Activated T-helper 17 cell treated with anti-CD3 and anti-CD28 coated beads, Interleukin-2, amount 50 U/mL, for 72 hours (primary cell): ENCODE measurements at places on chromosomes 6 and 20. TPM values are rescaled to one million over a fixed set of nuclear protein-coding genes. Genes with fewer than 3 reads are reported as not detected.
A peak's percentile ranks its signal among the peaks of the same experiment; 100 is the strongest.

GRCh38 chr20:38113401-38114325 is 51.4 kb downstream of the TGM2 start:
- H3K27me3 ChIP-seq: no peaks in the 10 kb centered on the region
- no peaks in the 10 kb centered on the region for H3K36me3 ChIP-seq
- H3K27ac ChIP-seq: no peak overlapping the region
- H3K4me1 ChIP-seq: no peaks in the 10 kb centered on the region
- no peak for ATAC-seq

- no peak for ATAC-seq
- no peak overlapping the region for H3K4me3 ChIP-seq
- H3K27me3 ChIP-seq: peaks cover 10% of the 10 kb centered on the region
- no peaks in the 10 kb centered on the region for H3K36me3 ChIP-seq
- no peak overlapping the region for H3K27ac ChIP-seq
Observed at GRCh38 chr6:105746130-105746505, 340.0 kb upstream of the PRDM1 start.

Gene DPPA5
- total RNA-seq: not detected

Gene SYCP2
- total RNA-seq: 2.5 TPM

DNA sequence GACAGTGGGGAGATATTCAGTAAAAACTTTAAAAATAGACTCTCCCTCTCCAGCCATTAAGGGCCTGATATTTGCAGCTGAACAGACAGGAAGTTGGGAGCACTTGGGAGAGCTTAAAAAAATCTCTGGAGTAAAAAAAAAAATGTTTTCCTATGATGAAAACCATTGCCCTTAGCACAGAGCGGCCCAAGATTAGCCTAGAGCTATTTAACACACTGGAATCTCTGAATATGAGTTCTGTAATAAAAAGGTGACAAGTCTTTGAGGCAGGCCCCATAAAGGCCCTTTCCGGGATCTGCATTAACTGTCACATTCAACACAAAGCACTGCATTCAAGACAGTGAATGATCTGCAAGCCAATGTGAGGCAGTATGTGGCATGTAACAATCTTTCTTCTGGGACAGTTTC is 393.7 kb downstream of the ZFAND3 start:
- H3K4me3 ChIP-seq: no peak overlapping the region
- ATAC-seq: no peak
- no peaks in the 10 kb centered on the region for H3K4me1 ChIP-seq
- H3K27me3 ChIP-seq: no peaks in the 10 kb centered on the region

Gene RUNX2
- total RNA-seq: 33.7 TPM

DNA sequence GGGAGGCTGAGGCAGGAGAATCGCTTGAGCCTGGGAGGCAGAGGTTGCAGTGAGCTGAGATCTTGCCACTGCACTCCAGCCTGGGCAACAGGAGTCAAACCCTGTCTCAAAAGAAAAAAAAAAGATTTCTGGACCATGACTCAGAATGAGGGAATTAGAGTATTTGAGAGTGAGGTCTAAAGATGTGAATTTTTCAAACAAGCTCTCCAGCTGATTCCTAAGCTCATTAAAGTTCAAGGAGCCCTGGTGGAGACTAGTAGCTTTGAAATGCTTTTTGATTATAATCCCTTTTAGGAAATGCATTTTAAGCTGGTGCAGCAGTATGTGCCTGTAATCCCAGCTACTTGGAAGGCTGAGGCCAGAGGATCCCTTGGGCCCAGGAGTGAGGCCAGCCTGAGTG is 21.8 kb upstream of the SRF start:
- no peak for ATAC-seq
- peaks cover 3% of the 10 kb centered on the region for H3K27me3 ChIP-seq
- no peaks in the 10 kb centered on the region for H3K4me1 ChIP-seq
- no peak overlapping the region for H3K4me3 ChIP-seq

GRCh38 chr6:455006-455585 is 63.5 kb downstream of the IRF4 start:
- peaks cover 5% of the 10 kb centered on the region for H3K4me1 ChIP-seq
- no peaks in the 10 kb centered on the region for H3K27me3 ChIP-seq
- peak; percentile 97 for ATAC-seq
- H3K27ac ChIP-seq: peak overlapping the region; percentile 4
- peak overlapping the region; percentile 6 for H3K4me3 ChIP-seq

Gene C20orf202
- not detected for total RNA-seq

DNA sequence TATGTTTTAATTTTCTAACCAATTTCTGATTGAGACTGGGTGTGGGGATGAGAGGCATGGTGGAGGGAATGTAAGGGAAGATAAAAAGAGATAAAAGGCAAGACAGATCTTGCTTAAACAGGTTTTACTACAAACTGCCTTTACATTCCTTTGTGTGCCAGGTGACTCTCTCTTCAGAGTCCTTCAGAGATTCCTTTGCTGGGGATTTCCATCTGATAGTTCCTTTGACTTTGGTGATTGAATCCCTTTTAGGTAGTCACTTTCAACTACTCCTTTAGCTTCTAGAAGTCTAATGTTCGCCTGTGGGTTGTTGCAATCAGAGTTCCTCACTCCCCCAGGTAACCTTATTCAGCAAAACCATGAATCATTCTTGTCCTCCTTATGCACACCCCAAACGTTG is 283.3 kb upstream of the MANEA start:
- no peaks in the 10 kb centered on the region for H3K4me1 ChIP-seq
- ATAC-seq: no peak
- H3K36me3 ChIP-seq: no peaks in the 10 kb centered on the region
- no peak overlapping the region for H3K27ac ChIP-seq

DNA sequence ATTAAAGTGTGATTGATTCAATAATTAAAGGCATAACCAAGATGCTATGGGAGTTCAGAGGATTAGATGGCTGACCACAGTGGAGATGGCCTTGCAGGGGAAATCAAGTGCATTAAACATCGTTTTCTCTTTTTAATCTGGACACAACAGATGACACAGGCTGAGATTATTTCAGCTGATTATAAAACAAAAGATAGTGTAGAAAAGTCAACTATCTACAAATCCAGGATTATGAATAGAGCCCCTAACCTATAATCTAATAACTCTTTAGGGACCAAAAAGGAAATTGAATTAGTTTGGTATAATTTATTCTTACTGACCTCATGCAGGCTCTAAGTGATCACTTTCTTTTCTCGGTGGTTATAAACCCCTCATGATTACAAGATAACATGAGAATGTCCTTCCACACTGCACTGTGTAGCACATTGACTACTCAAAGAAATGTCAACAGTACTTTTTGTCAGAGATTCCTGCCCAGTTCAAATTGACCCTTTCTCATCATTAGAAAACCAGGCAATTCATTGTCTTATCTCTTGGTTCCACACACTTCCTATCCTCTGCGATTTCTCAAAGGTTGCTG is 122.1 kb downstream of the PKHD1 start:
- ATAC-seq: no peak
- H3K27ac ChIP-seq: no peak overlapping the region
- no peak overlapping the region for H3K4me3 ChIP-seq
- H3K36me3 ChIP-seq: no peaks in the 10 kb centered on the region
- H3K4me1 ChIP-seq: no peaks in the 10 kb centered on the region

DNA sequence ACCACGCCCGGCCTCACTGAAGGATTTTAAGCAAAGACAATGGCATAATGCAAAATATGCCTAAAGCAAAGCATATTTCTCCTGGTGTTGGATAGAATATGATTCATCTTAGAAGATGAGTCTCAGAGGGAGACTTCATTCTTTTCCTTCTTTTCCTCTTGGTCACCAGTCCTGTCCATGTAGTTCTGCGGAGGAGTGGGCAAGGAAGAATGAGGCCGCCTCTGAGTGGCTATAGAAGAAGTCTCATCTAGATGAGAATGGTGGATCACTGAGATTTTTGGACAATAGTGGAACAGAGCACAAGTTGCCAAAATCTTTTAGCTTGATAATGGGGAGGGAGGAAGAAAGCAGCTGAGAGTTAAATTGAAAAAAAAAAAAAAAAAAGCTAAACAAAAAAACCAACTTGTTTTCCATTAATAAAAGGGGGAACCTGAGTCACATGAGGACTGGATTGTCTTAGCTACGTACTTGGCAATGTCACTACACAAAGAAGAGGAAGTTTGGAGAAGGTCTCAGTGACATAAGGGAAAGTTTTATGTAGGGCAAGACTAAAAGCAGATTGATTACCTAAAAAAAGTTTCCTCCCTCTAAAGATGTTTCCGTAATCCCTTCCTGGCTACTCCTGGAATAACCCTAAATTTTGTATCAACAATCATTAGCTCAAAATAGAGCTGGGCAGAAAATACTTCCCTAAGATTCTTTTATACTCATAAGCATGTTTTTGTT is 6.0 kb downstream of the CD83 start:
- no peaks in the 10 kb centered on the region for H3K27me3 ChIP-seq
- no peak overlapping the region for H3K4me3 ChIP-seq
- H3K36me3 ChIP-seq: peaks cover 100% of the 10 kb centered on the region
- H3K4me1 ChIP-seq: peaks cover 55% of the 10 kb centered on the region

GRCh38 chr20:17950670-17951069 is 17.9 kb downstream of the SNX5 start:
- H3K36me3 ChIP-seq: peaks cover 100% of the 10 kb centered on the region
- H3K4me3 ChIP-seq: no peak overlapping the region
- no peaks in the 10 kb centered on the region for H3K27me3 ChIP-seq
- no peak overlapping the region for H3K27ac ChIP-seq

Gene SLC22A23
- total RNA-seq: 0.45 TPM

GRCh38 chr6:27205375-27206278 is 41.9 kb upstream of the PRSS16 start:
- peak; percentile 46 for ATAC-seq
- peak overlapping the region; percentile 67 for H3K4me3 ChIP-seq
- H3K4me1 ChIP-seq: peaks cover 5% of the 10 kb centered on the region

DNA sequence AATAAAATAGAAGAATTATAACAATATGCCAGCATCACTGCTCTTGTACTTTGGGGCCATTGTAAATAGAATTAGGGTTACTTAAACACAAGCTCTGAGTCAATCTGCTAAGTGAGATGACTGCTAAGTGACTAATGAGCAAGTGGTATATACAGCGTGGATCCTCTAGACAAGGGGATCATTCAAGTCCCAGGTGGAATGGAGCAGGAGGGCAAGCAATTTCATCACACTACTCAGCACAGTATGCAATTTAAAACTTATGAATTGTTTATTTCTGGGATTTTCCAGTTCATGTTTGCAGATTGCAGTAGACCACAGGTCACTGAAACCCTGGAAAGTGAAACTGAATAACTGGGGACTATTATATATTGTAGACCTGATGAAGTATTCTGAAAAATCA is 235.3 kb downstream of the BTBD3 start:
- no peaks in the 10 kb centered on the region for H3K4me1 ChIP-seq
- no peak overlapping the region for H3K4me3 ChIP-seq
- ATAC-seq: no peak
- H3K27me3 ChIP-seq: no peaks in the 10 kb centered on the region
- H3K36me3 ChIP-seq: no peaks in the 10 kb centered on the region

DNA sequence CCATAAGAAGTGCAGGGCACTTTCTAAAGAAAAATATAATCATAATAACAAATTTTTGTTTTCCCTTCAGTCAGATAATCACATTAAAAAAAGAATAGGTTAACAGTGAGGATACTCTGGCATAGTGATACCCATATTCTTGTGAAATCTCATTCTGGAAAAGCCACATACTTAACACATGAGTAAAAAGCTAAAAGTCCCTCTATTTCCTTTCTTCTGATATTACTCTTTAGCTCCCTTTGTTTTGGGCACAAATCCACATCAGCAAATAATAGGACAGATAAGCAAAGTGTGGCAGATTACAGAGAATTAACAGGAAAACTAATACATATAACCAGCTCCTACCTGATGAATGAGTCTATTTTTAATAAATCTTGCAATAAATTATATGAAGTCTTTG is 15.8 kb downstream of the SHPRH start:
- no peak overlapping the region for H3K27ac ChIP-seq
- no peaks in the 10 kb centered on the region for H3K27me3 ChIP-seq
- ATAC-seq: no peak
- H3K4me1 ChIP-seq: no peaks in the 10 kb centered on the region

Gene ESR1
- 0.50 TPM for total RNA-seq

DNA sequence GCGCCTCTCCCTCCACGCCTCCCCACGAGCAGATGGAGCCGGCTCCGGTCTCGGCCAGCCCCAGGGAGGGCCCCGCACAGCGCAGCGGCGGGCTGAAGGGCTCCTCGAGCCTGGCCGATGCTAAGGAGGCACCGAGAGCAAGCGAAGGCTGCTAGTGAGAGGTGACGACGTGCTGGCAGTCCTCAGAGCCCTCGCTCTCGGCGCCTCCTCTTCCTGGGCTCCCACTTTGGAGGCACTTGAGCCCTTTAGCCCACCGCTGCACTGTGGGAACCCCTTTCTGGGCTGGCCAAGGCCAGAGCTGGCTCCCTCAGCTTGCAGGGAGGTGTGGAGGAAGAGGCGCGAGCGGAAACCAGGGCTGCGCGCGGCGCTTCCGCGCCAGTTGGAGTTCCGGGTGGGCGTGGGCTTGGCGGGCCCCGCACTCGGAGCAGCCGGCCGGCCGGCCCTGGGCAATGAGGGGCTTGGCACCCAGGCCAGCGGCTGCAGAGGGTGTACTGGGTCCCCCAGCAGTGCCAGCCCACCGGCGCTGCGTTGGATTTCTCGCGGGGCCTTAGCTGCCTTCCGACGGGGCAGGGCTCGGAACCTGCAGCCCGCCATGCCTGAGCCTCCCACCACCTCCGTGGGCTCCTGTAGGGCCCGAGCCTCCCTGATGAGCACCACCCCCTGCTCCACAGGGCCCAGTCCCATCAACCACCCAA is 2.5 kb upstream of the TMEM14C start:
- H3K4me1 ChIP-seq: peaks cover 20% of the 10 kb centered on the region
- H3K27me3 ChIP-seq: no peaks in the 10 kb centered on the region
- peak overlapping the region; percentile 98 for H3K27ac ChIP-seq
- ATAC-seq: peak; percentile 33
- H3K36me3 ChIP-seq: peaks cover 3% of the 10 kb centered on the region
